ENCODE measurements at places on chromosomes 7 and 10.

GRCh38 chr10:62149621-62150020, 119.0 kb downstream of the RTKN2 start:
- no peak for DNase-seq

DNA sequence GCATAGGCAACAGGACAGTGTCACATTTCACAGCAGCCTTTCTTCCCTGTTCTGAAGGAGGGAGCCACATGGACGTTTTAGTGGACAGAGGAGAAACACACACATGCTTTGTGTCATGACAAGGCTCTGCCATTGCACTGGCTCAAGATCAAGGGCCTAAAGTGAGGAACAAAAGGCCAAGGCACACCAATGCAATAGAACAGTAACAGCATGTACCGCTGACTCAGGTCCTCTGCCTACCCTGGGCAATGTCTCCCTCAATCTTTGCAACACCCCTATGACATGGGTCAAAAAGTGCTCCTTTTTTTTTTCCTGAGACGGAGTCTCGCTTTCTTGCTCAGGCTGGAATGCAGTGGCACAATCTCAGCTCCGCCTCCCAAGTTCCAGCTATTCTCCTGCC, 57.8 kb upstream of the SDK1 start:
- DNase-seq = no peak

DNA sequence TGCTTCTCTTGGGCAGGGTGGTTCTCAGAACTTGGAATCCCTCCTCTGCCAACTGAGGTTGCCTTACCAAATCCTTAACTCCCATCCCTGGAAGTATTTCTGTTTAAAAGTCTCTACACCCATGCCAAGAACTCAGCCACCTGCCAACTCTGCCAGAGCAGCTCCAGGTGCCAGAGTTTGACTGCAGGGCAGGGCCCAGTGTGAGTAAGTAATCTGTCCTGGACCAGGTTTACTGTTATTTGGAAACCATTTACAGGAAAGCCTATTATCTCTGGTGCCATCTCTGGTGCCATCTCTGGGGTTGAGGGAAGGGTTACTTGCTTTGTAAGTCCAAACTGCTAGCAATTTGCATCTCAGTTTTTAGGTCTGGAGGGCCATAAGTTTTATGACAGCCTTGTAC, 2.5 kb downstream of the TSPAN15 start:
- DNase-seq = no peak

GRCh38 chr7:5229451-5230264, 39.6 kb downstream of the WIPI2 start:
- DNase-seq = no peak

DNA sequence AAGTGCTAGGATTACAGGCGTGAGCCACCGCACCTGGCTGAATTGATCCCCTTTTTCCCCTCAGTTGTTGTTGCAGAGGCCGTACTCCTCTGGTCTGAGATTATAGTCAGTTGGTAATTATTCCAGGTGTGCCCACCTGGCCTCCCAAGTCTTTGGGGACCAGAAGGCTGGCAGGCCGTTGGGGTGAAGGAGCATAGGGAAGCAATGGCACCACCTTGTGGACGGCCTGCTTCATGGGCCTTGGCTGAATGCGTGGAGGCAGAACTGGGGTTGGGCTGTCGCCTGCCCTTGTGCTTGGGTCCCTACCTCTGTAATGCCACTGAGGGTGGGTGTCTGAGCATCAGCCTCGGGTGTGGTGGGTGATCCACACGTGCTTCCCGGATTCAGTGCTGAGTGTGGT, 125.7 kb downstream of the RGS10 start:
- peak; percentile 82 for DNase-seq

DNA sequence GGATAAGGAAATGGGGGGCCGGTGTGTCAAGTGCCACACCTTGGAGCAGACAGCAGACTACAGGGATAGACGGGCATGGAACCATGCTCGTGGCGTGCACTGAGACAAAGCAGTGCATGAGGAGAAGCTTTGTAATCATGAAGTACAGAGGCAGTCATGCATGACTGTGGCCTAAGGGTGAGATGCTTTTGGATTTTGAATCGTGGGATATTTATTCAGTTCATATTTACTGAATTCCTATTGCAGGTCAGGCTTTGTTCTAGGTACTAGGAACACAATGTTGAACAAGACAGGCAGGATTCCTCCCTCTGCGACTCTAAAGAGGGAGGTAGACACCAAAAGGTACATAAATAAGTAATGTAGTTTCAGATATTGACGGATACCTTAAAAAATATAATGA, 597.6 kb downstream of the PARD3 start:
- no peak for DNase-seq

- no peak for DNase-seq
These were observed 7.1 kb upstream of the ARHGAP21 start for GRCh38 chr10:24730811-24731210.

- DNase-seq = no peak
These were observed 1.9 kb upstream of the CYP26A1 start for GRCh38 chr10:93071674-93072224.

DNA sequence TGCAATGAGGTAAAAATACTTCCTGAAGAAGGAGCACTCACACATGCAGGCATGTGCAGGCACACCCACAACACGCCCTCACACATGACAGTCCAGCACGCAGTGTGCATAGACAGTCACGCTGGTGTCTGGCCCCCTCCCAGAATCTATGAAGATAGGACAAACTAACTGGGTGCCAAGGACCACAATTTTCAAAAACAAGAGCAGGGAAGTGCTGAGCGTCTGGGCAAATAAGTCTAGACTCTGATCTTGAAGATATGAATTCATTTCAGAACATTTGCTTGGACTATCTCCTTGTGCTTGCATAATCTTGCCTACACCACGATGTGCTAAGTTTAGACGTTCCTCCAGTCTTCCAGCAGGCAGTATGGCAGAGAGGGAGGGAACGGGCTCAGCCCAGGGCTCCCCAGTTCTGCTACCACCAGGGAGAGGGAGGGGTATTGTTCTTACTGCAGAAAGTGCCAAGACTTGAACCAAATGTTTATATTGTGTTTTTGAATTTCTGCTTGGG, 276.5 kb upstream of the KLF6 start:
- no peak for DNase-seq

GRCh38 chr7:138032770-138033169, 30.9 kb upstream of the CREB3L2 start:
- DNase-seq = no peak

DNA sequence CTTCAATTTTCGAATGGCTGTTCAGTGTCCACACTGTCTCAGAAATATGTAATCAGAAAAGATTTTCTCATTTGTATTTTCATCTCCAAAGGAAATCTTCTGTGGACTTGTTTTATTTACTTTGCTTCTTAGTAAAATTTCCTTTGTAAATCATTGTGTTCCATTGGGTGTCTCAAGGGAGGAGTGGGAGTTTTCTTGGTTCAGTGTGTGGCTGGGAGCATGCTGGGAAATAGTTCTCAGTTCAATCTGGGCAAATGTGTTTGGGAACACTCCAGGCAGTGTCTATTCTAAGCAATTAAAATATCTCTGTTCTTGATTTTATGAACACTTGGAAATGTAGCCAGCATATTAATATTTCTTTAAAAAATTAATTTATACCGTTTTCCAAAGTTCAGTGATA, 1019.8 kb downstream of the CNTNAP2 start:
- no peak for DNase-seq

DNA sequence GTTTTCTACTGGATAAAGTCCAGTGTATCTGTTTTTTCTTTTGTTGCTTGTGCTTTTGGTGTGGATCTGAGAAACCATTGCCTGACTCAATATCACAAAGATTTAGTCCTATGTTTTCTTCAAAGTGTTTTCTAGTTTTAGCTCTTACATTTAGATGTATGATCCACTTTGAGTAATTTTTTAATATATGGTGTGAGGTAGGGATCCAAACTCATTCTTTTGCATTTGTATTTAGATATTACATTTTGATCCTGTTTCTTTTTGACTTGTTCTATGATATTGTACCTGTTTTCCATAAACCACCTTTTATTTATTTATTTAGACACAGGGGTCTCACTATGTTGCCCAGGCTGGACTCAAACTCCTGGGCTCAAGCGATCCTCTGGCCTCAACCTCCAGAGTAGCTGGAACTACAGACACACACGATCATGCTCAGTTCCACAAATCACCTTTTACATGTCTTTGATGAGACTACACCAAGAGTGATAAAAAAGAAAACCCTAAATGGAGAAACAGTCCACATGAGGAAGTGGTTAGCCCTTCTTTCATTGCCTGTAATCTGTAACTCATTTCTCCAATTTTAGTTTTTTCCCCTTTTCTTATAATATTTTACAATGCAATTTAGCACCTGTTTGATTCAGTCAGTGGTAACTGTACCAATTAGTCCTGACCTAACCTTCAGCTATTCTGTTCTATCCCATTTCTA, 86.0 kb downstream of the SLC37A3 start:
- DNase-seq = no peak

GRCh38 chr10:101783736-101784118, 481 bp upstream of the NPM3 start:
- DNase-seq = no peak

DNA sequence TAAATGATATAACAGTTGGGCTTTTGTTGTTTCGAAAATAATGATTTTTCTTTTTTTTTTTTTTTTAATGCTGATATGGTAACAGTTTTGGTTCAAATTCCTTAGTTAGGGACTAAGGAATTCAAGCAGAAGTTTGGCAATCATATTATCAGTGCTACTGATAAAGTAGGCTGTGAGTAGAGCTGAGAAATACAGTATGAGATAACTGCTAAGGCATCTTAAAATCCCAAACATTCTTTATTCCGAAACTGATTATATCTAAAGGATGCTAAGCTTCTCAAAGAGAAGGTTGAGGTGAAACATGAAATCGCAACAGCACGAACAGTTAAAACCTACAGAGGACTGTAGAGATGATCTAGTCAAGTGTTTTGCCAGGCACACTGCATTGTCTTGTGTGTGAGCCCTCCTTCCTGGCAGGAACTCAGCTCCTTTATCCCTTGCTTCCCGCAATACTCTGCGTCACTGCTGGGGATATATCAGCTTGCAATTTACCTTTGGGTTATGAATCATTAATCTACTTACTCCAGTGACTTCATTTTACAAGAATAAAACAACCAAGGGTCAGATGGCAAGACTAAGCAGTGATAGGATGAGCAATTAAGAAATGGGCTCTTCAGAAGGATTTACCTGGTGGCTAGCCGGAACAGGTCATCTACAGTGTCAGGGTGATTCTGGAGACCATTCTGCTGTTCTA, 36.7 kb downstream of the IRF5 start:
- DNase-seq = no peak

GRCh38 chr10:42956045-42956444, 120.8 kb upstream of the RET start:
- DNase-seq = peak; percentile 8

DNA sequence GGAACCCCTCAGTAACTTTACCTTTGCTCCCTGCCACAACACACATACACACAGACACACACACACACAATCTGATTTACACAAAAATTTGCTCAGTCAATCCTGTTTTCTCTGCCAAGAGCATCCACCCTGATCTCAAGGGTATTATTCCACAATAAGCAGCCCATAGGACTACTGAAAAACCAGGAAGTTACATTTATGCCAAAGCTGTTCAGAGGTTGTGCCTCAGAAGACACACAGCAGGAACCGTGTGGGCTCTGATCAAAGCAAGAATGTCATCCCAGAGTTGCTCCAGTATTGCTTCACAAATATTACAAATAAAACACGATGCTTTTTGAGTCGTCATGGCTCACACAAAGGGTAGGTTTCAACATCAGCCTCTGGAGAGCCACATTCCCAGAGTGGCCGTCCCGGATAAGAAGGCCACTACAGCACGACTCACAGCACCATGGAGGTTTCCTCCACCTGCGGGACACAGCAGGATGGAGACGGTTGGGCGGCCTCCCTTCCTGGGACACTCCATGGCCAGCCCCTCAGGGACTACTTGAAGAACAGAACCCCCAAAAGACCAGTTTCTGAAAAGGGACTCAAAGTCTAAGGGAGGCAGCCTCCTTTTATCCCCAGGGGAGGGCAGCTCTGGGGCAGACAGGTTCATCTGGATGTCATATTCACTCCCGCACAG, 1.6 kb downstream of the AIFM2 start:
- DNase-seq = peak; percentile 28

DNA sequence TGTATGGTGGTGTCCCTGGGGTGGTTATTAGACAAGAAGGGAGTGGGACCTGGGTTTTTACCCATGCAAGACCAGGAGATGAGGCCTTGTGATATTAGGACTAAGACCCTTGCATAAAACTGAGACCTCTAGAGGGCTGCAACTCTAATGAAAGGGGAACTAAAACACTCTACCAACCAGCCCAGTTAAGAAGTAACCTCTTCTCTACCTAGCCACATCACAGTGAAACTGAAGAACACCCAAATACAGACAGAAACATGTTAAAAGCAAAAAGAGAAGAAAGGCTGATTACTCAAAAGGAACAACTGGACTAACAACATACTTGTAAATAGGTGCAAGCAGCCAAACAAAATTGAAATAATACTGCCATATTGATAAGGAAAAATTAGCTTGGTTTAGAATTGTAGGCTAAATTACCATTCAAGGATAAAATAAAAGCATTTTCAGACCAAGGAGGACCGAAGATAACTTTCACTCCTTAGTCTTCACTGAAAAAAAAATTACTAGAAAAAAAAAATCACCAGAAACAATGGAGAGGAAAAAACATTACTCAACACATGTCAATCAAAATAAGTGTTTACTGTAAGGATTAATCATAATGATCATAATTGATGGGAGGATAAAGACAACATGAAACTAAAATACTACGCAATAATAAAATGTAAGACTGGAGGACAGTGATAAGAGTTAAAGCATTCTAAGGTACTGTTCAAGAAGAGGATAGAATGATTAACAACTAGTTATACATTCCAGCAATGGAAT, 27.6 kb downstream of the ERLIN1 start:
- no peak for DNase-seq

- DNase-seq = no peak
These were observed 107.8 kb downstream of the HECW1 start for GRCh38 chr7:43220250-43220649.

- DNase-seq = no peak
These were observed 131.1 kb upstream of the SLC26A5 start for GRCh38 chr7:103577059-103577458.

DNA sequence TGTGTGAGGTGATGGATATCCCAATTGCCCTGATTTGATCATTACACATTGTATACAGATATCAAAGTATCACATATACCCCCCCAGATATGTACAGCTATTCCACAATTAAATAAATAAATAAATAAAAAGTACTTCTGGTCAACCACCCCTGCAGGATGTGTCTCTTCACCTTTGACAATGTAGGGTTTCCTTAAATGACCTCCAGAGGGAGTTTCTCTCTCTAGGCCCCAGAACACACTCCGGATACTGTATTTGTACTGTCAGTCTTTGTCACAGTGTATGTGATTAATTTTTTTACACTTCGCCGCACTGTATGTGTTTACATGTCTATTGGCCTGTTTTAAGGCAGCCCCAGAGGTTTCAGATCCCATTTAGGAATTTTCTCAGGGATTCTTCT, 123.6 kb downstream of the ADCYAP1R1 start:
- no peak for DNase-seq

GRCh38 chr10:6200734-6201515, 1.8 kb upstream of the PFKFB3 start:
- peak; percentile 68 for DNase-seq

DNA sequence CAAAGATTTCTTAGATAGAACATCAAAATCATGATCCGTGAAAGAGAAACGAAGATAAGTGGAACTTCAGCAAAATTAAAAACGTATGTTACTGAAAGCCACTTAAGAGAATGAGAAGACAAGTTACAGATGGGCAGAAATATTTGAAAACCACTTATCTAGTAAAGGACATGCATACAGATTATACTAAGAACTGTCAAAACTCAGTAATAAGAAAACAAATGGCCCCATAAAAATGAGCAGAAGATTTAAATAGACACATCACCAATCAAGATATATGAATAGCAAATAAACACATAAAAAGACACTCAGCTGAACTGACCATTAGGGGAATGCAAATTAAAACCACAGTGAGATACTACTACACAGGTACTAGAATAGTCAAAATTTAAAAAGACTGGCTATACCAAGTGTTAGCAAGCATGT, 343.7 kb downstream of the PTEN start:
- no peak for DNase-seq

All from activated T-cell treated with anti-CD3 and anti-CD28 coated beads, Interleukin-2, amount 50 U/mL, for 24 hours (primary cell).